Spleen (tissue), 13 donors: ENCODE measurements at places on chromosomes 3 and 15. TPM values are rescaled to one million over a fixed set of nuclear protein-coding genes. Genes with fewer than 3 reads are reported as not detected.

DNA sequence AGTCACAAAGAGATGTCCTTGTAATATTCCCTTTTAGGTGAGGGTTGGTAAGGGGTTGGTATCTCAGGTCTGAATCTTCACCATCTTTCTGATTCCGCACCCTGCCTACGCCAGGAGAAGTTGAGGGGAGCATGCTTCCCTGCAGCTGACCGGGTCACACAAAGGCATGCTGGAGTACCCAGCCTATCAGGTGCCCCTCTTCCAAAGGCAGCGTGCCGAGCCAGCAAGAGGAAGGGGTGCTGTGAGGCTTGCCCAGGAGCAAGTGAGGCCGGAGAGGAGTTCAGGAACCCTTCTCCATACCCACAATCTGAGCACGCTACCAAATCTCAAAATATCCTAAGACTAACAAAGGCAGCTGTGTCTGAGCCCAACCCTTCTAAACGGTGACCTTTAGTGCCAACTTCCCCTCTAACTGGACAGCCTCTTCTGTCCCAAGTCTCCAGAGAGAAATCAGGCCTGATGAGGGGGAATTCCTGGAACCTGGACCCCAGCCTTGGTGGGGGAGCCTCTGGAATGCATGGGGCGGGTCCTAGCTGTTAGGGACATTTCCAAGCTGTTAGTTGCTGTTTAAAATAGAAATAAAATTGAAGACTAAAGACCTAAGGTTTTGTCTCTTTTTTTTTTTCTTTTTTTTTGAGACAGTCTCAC lies 19.8 kb downstream of the TYRO3 start:
- H3K36me3 ChIP-seq: no peaks in the 10 kb centered on the region
- H3K4me1 ChIP-seq: no peaks in the 10 kb centered on the region
- no peaks in the 10 kb centered on the region for H3K27me3 ChIP-seq
- H3K4me3 ChIP-seq: no peak overlapping the region

GRCh38 chr15:23467110-23467600 lies 20.1 kb upstream of the GOLGA6L2 start:
- no peaks in the 10 kb centered on the region for H3K27me3 ChIP-seq
- H3K27ac ChIP-seq: no peak overlapping the region
- no peak for DNase-seq
- H3K4me3 ChIP-seq: no peak overlapping the region
- no peaks in the 10 kb centered on the region for H3K4me1 ChIP-seq
- no peaks in the 10 kb centered on the region for H3K36me3 ChIP-seq

DNA sequence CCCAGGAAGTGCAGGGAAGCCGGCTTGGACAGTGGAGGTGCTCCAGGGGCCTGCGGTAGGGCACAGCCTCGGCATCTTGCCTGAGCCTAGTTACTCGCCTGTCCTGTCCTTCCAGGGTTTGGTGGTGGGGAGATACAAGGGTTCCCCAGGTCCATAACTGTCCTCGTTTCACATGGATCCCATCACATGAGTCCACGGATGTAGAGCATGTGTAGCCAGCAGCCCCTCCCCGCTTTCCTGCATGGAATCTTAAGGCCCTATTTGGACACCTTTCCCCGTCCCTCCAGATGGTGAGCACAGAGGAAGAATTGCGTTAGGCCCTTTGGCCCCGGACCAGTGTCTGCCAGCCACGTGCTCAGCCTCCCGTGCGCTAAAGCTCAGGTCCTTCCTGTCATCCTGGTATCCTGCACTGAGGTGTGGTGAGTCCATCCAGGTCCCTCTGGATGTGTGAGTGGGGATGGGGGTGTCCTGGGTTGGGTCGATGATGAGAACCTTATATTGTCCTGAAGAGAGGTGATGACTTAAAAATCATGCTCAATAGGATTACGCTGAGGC lies 230.4 kb downstream of the SNRPN start:
- H3K36me3 ChIP-seq: no peaks in the 10 kb centered on the region
- no peak overlapping the region for H3K4me3 ChIP-seq
- H3K27ac ChIP-seq: no peak overlapping the region

Gene CEP19
- 3.4 TPM for total RNA-seq

- no peak overlapping the region for H3K4me3 ChIP-seq
- DNase-seq: no peak
- no peaks in the 10 kb centered on the region for H3K36me3 ChIP-seq
Observed at GRCh38 chr15:52652286-52652685, 26.9 kb downstream of the ATOSA start.

DNA sequence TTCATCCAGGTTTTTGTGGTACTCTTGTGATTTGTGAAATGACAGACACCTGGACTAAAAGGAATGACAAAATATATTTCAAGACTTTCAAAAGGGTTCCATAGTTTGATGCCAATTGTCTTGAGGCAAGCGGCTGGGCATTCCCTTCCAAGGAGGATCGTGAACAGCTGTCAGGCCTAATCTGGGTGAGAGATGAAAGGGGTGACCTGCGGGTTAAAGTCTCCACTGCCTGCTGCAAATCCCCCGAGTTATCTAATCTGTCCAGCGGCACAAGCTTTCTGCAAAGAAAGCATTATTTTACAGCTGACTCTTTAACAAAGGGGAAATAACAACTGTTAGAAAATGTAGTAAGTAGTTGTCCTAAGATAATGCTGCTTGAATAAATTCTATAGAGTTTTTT lies 128.7 kb upstream of the MB21D2 start:
- no peaks in the 10 kb centered on the region for H3K27me3 ChIP-seq
- no peak for DNase-seq
- H3K4me1 ChIP-seq: no peaks in the 10 kb centered on the region
- no peaks in the 10 kb centered on the region for H3K36me3 ChIP-seq

GRCh38 chr3:140416666-140417065 lies 261.2 kb upstream of the TRIM42 start:
- no peaks in the 10 kb centered on the region for H3K36me3 ChIP-seq
- no peak overlapping the region for H3K27ac ChIP-seq
- H3K27me3 ChIP-seq: no peaks in the 10 kb centered on the region
- DNase-seq: no peak
- H3K4me1 ChIP-seq: no peaks in the 10 kb centered on the region

DNA sequence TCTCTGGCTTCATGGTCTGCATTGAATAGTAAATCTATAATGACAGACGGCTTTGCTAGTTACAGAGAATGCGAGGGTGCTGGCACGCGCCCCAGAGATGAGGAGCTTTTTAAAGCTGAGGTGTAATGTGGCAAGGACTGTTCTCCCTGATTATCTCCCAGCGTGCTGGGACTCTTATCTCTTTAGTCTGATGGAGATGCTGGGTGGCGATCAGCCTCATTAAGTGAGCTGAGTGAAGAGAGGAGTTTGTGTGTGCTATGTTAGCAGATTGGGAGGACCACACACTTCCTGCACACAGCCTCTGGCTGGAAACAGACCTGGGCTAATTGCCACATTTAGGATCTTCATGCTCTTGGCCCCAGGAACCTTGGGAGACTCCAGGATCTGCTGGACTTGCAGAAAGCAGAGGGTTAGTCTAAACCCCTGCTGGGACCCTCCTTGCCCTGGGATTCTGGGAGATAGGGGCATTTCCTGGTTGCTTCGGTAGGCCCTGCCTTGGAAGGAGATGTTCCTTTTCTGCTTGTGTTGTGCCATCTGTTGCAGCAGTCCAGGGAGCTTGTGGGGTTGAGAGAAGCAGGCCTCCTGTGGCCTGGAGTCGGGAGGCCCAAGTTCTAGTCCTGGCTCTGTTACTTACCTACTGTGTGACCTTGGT lies 15.0 kb downstream of the PDIA5 start:
- H3K27ac ChIP-seq: peak overlapping the region; percentile 26
- H3K4me3 ChIP-seq: no peak overlapping the region
- no peaks in the 10 kb centered on the region for H3K36me3 ChIP-seq
- H3K27me3 ChIP-seq: no peaks in the 10 kb centered on the region
- DNase-seq: no peak

Gene SCAANT1
- not detected for total RNA-seq

GRCh38 chr3:101829874-101830273 lies 19.4 kb upstream of the NFKBIZ start:
- DNase-seq: no peak
- no peaks in the 10 kb centered on the region for H3K27me3 ChIP-seq
- H3K27ac ChIP-seq: peak overlapping the region; percentile 87
- H3K36me3 ChIP-seq: no peaks in the 10 kb centered on the region
- H3K4me3 ChIP-seq: no peak overlapping the region

GRCh38 chr3:151925419-151925818 lies 52.0 kb downstream of the SUCNR1 start:
- H3K4me3 ChIP-seq: no peak overlapping the region
- H3K27me3 ChIP-seq: no peaks in the 10 kb centered on the region
- no peaks in the 10 kb centered on the region for H3K4me1 ChIP-seq

GRCh38 chr3:119342176-119342575 lies 48.0 kb downstream of the ARHGAP31 start:
- no peaks in the 10 kb centered on the region for H3K4me1 ChIP-seq
- H3K27ac ChIP-seq: no peak overlapping the region

GRCh38 chr3:24135280-24135679 lies 190.2 kb downstream of the NR1D2 start:
- no peak overlapping the region for H3K27ac ChIP-seq
- DNase-seq: no peak
- peaks cover 5% of the 10 kb centered on the region for H3K36me3 ChIP-seq
- no peak overlapping the region for H3K4me3 ChIP-seq
- H3K4me1 ChIP-seq: no peaks in the 10 kb centered on the region
- no peaks in the 10 kb centered on the region for H3K27me3 ChIP-seq

Gene KIF23
- 9.2 TPM for total RNA-seq

Gene ARL14
- not detected for total RNA-seq

- H3K4me3 ChIP-seq: no peak overlapping the region
- no peak for DNase-seq
- H3K4me1 ChIP-seq: peaks cover 31% of the 10 kb centered on the region
- no peaks in the 10 kb centered on the region for H3K27me3 ChIP-seq
Observed at GRCh38 chr3:9935966-9936510, 2.4 kb downstream of the CRELD1 start.

DNA sequence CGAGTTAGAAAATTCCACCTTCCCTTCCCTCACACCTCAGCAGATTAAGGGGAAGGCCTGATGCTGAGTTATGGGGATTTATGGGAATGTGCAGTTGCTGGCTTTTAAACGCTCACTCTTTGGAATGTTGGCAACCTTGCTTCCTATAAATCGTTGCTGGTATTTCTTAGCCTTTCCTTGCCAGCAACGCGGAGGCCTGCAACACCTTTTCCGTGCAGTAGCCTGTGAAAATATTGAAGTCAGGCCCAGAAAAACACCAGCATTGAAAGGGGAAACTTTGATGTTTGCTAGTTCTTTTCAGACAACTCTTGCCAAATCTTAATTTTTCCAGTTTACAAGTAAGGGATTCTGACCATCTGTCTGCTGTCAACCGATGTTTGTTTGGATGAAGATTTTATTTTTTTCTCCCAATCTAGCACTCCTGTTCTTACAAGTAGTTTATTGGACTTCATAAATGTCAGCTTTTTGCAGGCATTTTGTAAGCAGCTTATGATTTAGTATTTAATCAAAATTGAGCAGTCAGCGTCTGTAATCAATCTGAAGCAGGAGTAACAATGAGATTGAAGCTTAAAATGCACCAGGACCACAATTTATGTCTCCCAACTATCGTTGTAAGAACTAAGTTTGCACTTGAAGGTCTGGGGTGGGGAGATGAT lies 251.0 kb downstream of the RPLP1 start:
- no peak overlapping the region for H3K4me3 ChIP-seq
- no peaks in the 10 kb centered on the region for H3K4me1 ChIP-seq
- no peaks in the 10 kb centered on the region for H3K36me3 ChIP-seq
- no peak overlapping the region for H3K27ac ChIP-seq
- no peaks in the 10 kb centered on the region for H3K27me3 ChIP-seq

DNA sequence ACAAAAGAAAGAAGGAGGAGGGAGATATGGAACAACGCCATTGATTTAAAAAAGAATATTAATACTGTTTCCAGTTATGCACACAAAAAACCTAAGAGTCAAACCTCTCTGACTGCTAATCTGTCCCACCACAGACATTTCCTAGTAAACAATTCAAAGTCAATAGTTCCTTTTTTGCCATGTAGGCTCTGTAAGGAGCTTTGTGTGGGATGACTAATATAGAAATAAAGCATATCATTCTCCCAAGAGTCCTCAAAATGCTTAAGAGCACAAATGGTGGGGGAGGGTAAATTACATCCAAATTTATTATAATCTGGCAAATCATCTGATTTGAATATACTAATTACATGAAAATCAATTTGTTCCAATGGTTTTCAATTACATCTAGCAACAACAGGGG lies 155.9 kb upstream of the CNTN4 start:
- no peak overlapping the region for H3K4me3 ChIP-seq
- no peak for DNase-seq
- no peaks in the 10 kb centered on the region for H3K27me3 ChIP-seq
- H3K4me1 ChIP-seq: no peaks in the 10 kb centered on the region

- H3K4me3 ChIP-seq: no peak overlapping the region
- no peaks in the 10 kb centered on the region for H3K27me3 ChIP-seq
Observed at GRCh38 chr3:29746163-29746760, 465.4 kb downstream of the RBMS3 start.

Gene CFAP161
- 0.63 TPM for total RNA-seq

GRCh38 chr15:32828507-32829186 lies 110.8 kb downstream of the GREM1 start:
- H3K4me3 ChIP-seq: no peak overlapping the region
- no peaks in the 10 kb centered on the region for H3K4me1 ChIP-seq
- no peak overlapping the region for H3K27ac ChIP-seq
- no peak for DNase-seq
- H3K36me3 ChIP-seq: no peaks in the 10 kb centered on the region

DNA sequence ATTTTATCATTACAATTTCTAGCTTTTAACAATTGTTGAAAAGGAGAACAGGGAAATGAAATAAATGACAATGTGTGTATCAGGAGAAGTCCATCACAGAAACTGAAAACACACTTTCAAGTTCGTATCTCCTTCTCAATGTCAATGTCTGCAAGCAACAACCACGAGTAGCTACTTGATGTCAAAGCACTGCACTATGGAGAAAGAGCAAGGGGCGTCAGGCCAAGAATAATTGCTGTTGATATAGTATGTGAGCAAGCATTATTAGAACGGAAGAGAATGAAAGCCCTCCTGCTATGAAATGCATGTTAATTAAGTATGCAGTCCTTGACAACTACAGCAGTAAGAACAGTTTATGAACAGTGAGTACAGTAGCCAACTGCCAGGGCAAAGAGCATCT lies 1250.1 kb downstream of the ZPLD1 start:
- H3K4me3 ChIP-seq: no peak overlapping the region
- no peaks in the 10 kb centered on the region for H3K27me3 ChIP-seq
- DNase-seq: no peak
- no peaks in the 10 kb centered on the region for H3K36me3 ChIP-seq

Gene THAP10
- total RNA-seq: 0.52 TPM

Gene TMEM212
- not detected for total RNA-seq

DNA sequence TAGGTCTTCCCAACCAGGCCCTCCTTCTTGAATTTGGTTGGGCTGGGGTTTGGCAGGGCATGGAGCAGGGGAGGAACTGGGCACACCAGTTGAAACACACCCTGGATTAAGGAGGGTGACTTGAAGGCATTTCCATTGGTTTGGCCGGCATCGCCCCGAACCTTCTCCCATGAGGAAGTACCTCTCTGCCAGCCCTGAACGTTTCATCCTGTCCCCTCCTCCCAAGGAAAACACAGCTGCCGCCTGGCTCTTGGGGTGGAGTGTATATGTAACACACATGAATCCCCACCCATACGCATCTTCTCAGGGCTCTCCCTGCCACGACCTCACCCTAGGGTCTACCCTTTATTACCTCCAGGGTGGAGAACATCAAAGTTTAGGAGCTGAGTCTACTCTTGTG lies 14.6 kb downstream of the UBAP1L start:
- no peaks in the 10 kb centered on the region for H3K4me1 ChIP-seq
- H3K27ac ChIP-seq: no peak overlapping the region

GRCh38 chr3:70049761-70050160 lies 50.2 kb downstream of the SAMMSON start:
- H3K36me3 ChIP-seq: no peaks in the 10 kb centered on the region
- no peak for DNase-seq

Gene GLDN
- 7.8 TPM for total RNA-seq

GRCh38 chr3:50125541-50126286 lies 29.4 kb upstream of the SEMA3F start:
- no peak overlapping the region for H3K27ac ChIP-seq
- no peaks in the 10 kb centered on the region for H3K27me3 ChIP-seq
- peaks cover 5% of the 10 kb centered on the region for H3K36me3 ChIP-seq
- H3K4me3 ChIP-seq: no peak overlapping the region
- peaks cover 10% of the 10 kb centered on the region for H3K4me1 ChIP-seq
- peak; percentile 35 for DNase-seq
